Mammary epithelial cell (primary cell): ENCODE measurements at places on chromosomes 3 and 15. TPM values are rescaled to one million over a fixed set of nuclear protein-coding genes. Genes with fewer than 3 reads are reported as not detected.

GRCh38 chr3:13301286-13301987 is 118.7 kb downstream of the NUP210 start:
- DNase-seq: peak; percentile 64

DNA sequence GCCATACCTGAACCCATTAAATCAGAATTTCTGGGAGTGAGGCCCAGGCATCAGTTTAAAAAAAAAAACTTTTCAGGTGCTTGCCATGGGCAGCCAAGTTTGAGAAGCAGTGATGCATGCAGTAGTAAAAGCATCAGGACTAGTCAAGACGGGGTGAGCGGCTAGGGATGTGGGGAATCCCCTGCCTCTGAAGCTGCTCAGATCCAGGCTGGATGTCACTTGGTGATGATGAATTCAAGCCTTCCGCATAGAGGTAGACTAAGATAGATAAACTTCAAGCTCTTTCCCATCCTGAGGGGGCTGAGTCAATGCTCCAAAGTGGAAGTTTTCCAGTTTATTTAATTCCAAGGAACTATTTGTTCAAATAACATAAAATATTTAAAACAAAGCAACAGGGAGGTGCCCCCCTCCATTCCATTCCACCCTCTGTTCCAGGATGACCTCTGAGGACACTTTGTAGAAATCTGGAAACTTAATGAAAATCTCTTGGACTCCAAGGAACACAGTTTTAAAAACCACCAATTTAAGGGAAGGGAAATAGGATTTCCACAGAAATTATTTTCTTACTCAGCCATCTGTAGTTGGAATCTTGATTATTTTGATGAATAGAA is 100.4 kb upstream of the NR2E3 start:
- no peak for DNase-seq

DNA sequence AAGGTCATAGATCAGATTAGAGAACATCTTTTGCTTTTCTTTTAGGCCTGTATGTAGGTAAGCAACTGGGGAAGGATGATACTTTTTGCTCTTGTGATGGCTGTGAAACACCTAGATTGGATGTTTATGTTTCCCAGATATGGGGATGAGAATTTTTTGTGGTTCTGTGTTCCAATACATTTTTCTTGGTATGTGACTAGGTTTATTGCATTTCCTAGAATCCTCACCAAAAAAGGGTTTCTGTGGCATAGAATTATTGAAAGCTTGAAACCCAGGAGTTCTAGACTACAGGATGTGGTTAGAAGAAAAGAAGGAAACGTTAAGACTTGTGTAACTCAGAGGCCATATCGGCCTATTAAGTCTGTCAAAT is 25.8 kb downstream of the OXNAD1 start:
- peak; percentile 6 for DNase-seq

DNA sequence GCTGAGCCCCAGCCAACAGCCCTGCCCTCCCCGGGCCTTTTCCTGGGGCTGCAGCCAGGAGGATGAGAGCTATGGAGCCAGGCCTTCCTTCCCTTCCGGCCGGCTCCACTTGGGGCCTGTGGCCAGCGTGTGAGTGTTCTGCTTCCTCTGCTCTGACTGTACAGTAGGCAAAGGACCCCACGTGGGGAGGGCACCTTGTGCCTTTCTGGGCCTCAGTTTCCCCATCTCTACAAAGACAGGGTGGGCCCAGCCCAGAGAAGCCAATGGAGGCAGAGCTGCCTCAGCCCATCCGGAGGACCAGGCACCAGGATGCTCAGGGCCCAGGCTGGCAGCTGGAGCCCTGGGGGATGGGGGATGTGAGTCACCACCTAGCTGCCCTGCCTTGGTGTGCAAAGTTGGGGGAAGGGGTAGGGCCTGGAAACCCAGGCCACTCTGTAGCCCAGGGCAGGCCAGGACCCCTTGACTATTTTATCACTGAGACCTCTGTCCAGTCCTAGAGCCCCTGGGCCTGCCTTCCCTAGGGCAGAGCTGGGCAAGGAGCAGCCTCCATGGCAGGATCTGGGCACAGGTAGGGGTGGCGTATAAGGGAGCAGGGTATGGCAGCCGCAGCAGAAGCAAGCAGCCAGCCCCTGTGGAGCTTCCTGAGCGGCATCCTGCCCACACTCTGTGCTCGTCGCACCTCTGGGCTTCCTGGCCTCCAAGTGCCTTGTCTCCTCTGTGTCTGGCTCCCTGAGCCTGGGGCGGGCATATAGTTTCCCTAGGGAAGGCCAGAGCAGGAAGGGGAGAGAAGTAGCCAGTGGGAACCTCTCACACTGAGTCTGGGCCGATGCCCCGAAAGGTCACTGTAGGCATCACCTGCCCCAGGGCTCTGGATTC is 1.8 kb downstream of the PSTPIP1 start:
- no peak for DNase-seq

DNA sequence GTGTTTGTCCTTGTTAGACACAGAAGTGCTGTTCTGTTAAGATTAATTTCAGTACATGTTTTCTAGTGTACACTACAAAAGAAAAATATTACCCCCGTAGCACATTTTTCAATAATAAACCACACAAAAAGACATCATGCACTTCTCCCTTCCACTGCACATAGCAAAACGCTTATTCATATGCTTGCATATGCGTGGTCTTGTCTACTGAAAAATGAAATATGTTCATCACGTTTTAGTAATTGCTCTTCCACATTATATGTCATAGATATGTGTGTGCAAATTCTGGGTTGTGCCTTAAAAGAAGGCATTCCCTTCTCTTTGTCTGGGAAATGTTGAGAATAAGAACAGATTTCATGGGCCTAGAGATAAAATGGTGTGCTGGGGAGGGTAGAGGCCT is 353.9 kb downstream of the NSUN3 start:
- DNase-seq: no peak

DNA sequence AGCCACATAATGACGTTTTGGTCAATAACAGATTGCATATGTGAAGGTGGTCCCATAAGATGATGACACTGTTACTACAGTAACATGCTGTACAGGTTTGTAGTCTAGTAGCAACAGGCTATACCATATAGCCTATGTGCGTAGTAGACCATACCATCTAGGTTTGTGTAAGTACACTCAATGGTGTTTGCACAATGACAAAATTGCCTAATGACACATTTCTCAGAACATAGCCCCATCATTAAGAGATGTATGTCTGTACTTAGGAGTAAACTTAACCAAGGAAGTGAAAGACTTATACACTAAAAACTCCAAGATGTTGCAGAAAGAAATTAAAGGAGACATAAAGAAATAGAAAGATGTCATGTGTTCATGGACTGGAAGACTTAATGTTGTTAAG is 66.2 kb downstream of the RPLP1 start:
- no peak for DNase-seq

GRCh38 chr15:55768670-55769185 is 25.8 kb upstream of the PRTG start:
- DNase-seq: no peak

DNA sequence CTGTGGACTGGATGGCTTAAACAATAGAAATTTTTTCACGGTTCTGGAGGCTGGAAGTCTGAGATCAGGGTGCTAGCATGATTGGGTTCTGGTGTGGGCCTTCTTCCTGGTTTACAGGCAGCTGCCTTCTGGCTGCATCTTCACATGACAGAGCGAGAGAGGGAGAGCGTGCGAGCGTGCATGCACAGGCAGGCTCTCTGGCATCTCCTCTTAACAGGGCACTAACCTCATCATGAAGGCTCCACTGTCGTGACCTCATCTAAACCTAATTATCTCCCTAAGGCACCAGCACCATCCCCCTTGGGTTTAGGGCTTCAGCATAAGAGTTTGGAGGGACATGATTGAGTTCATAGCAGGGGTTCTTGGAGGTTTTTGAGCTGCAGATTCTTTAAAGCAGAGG is 292.0 kb upstream of the C2CD4B start:
- DNase-seq: peak; percentile 49

GRCh38 chr15:33517944-33518343 is 207.2 kb downstream of the RYR3 start:
- DNase-seq: no peak

DNA sequence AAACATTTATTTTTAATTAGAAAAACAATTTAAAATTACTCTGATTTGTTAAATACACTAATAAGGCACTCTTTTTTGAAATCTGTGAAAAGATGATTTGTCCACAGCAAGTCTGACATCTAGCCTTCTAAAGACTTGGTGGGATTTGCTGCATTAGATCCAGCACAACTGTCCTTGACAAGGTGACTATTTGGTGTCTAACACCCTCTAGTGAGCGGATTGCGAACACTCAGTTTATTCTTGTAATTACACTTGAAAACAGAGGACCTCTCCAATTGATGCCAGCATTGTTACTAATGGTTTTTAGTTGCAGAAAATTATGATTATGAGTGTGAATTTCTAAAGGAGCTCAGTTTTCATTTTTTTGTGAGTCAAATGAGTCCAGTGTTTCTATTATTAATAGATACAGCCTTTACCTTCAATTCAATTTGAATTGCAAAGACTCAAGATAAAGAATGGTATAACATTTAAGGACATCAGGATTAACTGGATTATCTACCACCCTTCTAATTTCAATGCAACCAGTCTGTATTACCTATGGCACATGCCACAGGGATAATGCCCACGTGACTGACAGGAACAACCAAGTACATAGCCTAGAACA is 29.7 kb upstream of the STRIT1 start:
- DNase-seq: peak; percentile 51

- no peak for DNase-seq
Measured at GRCh38 chr15:72065801-72066200, 52.1 kb downstream of the MYO9A start.

- DNase-seq: no peak
Measured at GRCh38 chr15:75753145-75753544, 40.5 kb upstream of the CSPG4 start.

DNA sequence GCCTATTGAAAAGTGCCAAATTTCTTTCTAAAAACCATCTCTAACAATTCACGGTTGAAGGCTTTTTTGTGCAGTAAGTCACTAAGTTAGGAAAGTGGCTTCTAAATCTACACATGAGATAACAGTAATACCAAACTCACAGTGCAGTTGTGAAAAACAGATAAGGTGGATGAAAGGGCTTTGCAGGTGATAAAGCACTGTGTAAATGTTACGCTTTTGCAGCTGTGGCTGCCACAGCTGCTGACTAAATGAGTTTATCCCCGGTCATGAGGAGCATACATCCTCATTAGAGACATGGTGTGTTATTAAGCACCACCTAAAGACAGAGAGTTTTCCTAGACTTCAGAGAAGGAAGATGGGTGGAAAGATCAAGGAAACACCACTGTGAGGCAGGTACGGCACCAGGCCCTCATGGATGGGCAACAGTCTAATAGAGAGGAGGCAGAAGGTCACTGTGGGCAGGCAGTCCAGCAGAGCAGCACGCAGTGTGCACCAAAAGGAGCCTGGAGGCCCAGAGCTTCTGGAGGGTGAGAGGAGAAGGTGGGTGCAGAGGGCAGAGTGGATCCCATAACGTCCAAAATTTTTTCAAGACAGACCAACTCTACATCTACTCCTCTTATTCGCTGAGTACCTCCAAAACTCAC is 68.5 kb downstream of the FMN1 start:
- no peak for DNase-seq

DNA sequence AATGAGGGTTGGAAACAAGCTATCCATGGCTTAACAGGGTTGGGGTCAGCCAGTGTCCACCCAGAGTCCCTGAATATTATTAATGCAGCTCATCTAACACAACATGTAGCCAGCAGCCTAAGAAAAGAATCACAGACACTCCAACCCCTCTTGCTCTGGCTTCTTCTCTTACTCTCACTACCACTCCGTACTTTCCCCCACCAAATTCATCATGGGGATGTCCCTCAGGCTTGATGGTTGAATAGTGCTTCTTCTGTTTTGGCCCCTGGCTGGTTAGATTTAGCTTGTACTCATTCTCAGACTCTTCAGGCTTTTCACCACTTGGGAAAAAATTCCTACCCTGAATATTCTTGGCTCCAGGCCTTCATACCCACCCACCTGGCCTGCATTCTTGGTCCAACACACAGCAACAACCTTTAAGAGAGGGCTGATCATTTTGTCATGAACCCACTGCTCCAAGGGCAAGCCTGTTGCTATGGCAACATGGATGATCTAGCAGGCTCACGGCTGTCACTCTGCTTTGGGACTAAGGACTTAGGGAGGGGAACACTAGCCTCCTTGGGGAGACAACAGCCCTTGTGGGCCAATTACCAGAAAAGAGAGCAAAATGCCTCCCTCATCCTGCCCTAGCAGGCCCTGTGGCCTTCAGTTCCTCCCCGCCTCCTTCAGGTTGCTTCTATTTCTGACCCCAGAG is 9.4 kb upstream of the MED12L start:
- DNase-seq: no peak

DNA sequence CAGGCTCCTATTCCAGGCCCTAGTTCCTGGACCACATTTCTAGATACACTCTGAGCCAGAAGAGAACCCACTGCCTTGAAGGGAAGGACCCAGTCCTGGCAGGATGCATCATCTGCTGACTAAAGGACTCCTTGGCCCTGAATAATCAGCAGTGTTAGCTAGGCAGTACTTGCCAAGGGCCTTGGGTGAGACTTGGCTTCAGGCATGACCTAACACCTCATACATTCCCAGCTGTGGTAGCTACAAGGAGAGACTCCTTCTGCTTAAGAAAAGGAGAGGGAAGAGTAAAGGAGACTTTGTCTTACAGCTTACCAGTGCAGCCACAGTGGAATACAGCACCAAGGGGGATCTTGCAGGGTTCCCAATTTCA is 26.4 kb downstream of the PEAK1 start:
- peak; percentile 58 for DNase-seq

GRCh38 chr3:13193320-13194284 is 120.4 kb upstream of the IQSEC1 start:
- DNase-seq: no peak

DNA sequence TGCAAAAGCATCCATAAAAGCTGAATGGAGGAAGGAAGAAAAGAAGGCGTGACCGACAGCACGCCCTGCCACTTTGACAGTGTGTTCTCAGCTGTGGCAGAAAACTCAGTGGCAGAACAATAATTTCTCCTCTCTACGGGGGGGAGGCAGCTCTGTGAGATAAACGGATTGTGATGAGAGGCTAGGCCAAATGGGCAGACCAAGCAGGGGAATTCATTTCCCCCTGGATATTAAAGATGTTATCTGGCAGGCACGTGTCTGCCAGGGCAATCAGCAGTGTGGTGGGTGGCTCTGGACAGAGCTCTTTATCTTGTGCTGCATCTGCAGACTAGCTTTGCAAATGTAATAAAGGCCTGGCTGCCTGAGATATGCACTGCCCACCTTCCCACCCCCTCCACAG is 1.9 kb upstream of the RMDN3 start:
- DNase-seq: no peak

DNA sequence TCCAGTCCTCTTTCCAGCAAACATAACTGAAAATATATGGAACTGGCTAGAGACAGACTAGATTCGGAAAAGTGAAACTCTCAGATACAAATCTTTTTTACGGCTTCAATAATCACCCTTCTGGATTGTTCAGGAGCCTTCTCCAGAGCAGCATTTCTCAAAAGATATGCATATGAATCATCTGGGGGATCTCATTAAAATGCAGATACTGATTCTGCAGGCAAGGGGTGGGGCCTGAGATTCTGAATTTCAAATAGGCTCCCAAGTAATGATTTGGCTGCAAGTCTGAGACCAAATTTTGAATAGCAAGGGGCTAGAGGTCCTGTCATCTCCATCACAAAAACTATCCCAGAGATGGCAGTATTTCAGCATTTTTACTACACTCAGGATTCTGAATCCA is 165.4 kb downstream of the CTNNB1 start:
- DNase-seq: no peak

Gene TF
- polyA plus RNA-seq: 0.08 TPM

Gene SPINT1
- polyA plus RNA-seq: 204 TPM

Gene RAB5A
- polyA plus RNA-seq: 31.4 TPM

Gene KLHDC8B
- 16.9 TPM for polyA plus RNA-seq

Gene CLASP2
- polyA plus RNA-seq: 18.1 TPM

Gene CFAP91
- 0.07 TPM for polyA plus RNA-seq

Gene GOLGA8T
- polyA plus RNA-seq: not detected

Gene GPR27
- 0.14 TPM for polyA plus RNA-seq
